ENCODE measurements at places on chromosomes 5 and 9. TPM values are rescaled to one million over a fixed set of nuclear protein-coding genes. Genes with fewer than 3 reads are reported as not detected.

ABO gene
- 0.22 TPM for total RNA-seq

DDX4 gene
- total RNA-seq, result not detected

DELE1 gene
- 46.4 TPM for total RNA-seq

CBY3 gene
- total RNA-seq, result not detected

TNFSF15 gene
- 2.6 TPM for total RNA-seq

TIMD4 gene
- total RNA-seq, result not detected

INSL4 gene
- not detected for total RNA-seq

Measured in lung microvascular endothelial cell (primary cell).